ENCODE measurements at places on chromosomes 2 and 18. TPM values are rescaled to one million over a fixed set of nuclear protein-coding genes. Genes with fewer than 3 reads are reported as not detected.

- no peak for DNase-seq
Observed at GRCh38 chr2:138293549-138293948, 208.0 kb upstream of the SPOPL start.

DNA sequence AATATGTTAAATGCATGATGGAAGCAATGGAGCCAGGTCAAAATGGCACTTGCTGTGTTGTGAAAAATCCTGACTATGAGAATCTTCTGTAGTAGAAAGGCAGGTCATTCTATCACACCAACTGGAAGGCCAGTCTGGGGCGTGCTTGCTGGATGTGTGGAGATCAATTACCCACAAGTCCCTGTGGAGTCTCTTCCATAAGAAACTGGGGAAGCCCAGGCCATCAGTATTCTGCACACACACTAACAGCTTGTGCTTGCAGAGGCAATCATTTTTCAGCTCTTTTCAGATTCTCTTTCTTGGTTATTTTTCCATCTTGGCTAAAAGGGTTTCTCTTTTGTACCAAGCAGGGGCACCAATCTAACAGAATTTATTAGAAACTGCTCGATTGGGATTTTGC, 190.8 kb downstream of the SLC8A1 start:
- DNase-seq = no peak

DNA sequence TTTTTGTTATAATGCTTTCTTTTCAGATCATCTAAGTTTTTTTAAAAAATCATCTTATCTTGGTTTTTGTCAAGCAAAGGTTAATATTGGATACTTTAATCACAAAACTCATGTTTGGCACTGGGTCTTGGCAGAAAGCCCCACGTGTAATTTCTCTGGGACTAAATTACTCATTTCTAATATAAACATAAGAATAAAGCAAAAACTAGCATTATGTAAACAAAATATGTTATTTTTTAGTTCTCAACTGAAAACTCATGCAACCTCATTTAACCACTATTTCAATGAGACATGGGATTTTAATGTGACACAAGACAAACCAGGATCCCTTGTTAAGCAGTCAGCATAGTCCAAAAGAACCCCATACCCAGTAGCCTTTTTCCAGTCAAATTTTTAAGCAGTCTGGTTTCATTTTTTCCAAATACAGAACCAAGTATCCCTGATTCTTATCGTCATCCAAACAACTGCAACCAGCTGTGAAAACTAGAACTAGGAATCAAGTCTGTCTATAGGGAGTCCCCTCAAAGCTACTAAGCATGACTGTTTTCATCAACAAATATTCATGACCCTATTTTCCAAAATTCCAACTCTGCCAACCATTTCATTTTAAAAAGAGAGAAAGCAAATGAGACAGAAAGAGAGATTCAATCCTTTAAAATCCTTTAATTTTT, 27.1 kb downstream of the PID1 start:
- DNase-seq = no peak

DNA sequence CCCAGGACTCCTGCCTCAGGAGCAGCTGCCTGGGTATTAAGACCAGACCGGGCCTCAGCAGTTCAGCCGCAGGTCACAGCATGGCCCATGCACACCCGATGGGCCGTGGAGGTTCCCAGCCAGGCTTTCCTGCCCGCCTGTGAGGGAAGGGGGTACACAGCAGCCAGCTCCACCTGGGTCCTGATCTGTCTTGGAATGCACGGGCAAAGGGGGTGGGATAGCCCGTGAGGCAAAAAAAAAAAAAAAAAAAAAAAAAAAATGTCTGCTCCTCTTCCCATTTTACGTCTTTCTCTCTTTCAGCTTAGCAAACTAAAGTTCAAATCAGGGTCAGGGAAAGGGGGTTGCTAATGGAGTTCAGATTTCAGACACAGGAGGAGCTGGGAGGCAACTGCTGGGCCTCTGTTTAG, 385.2 kb downstream of the TNS1 start:
- DNase-seq = no peak

DNA sequence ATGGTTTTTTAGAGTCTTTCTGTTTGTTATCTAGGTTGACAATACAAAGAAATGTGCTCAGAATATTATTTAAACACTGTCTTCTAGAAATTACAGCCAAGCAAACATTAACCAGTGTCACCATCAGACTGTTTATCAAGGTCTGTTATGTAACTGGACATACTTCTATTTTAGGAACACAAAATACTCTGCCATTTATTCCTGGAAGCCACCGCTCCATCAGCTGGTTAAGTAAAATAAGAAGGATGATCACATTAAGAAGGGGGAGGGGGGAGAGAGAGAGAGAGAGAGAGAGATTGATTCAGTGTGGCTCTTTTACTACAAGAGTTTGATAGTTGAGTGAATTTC, 47.9 kb downstream of the MBP start:
- DNase-seq = no peak

- DNase-seq = no peak
Observed at GRCh38 chr2:102420290-102420689, 2.7 kb upstream of the IL18RAP start.

GRCh38 chr2:72233211-72233610, 85.5 kb upstream of the CYP26B1 start:
- DNase-seq = no peak

DNA sequence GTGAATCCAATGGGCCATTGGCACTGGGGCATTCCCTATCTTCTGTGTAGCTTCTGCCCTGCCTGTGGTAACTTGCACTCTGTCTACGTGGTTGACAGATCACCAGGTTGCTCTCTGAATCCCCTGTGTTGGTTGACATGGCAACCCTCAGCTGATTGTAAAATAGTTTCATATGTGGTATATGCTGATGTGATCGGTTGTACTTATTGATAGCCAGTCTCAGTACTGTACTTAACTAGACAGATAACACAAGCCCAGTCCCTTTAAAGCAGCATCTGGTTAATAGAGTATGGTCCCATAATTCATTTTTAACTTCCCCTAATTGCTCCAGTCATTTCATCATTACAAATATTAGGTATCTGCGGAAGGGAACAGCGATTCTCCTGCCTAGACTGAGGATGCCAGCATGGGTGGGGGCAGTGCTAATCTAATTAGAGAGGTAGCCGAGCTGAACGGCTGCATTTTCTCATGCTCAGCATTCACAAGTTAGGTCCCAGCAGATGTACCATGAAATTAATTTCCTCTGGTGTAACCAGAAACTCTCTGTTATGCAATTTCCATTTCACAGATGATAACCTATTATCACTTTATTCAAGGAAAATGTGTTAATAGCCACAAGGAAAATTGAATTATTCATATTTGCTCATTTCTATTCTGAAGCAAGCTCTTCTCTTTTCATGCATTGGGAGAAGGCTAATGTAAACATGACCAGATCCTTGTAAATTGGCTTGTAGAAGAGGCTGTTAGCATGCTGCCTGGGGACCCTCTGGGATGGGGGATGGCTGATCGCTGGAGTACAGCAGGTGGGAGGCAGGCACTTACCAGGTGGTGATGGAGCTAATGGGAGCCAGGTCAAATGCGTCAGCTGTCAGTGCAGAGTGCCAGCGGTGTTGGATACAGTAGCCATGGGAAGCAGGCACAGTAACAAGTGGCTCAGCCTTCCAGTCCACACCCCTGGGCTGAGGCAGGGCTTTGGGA, 608.3 kb downstream of the GALR1 start:
- no peak for DNase-seq

- no peak for DNase-seq
Observed at GRCh38 chr2:135473567-135473966, 57.5 kb downstream of the ZRANB3 start.

GRCh38 chr2:179422037-179422643, 157.5 kb upstream of the SESTD1 start:
- DNase-seq = peak; percentile 83

DNA sequence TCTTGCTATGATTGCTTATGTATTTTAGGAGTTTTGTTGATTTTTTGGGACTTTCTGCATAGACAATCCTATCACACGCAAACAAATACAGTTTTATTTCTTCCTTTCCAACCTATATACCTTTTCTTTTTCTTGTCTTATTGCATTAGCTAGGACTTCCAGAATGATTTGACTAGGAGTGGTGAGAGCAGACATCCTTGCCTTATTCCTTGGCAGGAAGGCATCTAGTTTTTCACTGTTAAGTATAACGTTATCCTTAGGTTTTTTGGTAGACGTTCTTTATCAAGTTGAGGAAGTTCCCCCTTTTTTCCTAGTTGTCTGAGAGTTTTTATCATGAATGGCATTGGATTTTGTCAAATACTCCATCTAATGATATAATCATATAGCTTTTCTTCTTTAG, 25.8 kb downstream of the EHBP1 start:
- DNase-seq = no peak

- DNase-seq = no peak
Observed at GRCh38 chr18:74517236-74517630, 17.1 kb upstream of the CNDP1 start.

DNA sequence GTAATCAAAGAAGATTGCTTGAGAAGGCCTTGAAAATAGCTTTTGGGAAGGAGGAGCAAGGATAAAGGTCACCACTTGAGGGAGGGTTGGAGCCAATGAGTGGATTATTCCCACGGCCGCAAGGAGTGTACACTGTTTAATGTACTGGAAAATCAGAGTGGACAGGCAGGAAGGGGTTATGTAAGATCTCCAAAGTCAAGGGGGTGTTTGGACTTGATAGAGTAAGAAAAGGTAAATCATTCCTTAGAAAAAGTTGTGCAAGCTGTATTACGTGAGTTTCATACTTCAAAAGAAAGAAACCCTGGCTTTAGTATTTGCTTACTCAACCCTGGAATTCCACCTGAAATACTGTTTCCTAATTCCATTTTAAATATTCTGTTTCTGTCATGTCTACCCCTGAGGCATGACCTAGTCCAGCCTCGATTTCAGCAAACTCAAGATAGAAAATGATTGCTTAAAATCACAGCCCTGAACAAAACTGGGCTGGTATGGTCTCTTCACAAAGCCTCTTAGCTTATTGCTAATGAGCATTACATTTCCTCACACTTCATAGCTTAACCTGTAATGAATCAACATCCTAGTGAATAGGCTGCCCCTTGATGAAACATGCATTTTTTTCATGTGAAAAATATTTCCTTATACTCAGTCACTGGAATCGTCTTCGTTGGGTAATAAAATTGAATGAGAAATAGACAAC, 1.1 kb downstream of the MREG start:
- DNase-seq = peak; percentile 41

DNA sequence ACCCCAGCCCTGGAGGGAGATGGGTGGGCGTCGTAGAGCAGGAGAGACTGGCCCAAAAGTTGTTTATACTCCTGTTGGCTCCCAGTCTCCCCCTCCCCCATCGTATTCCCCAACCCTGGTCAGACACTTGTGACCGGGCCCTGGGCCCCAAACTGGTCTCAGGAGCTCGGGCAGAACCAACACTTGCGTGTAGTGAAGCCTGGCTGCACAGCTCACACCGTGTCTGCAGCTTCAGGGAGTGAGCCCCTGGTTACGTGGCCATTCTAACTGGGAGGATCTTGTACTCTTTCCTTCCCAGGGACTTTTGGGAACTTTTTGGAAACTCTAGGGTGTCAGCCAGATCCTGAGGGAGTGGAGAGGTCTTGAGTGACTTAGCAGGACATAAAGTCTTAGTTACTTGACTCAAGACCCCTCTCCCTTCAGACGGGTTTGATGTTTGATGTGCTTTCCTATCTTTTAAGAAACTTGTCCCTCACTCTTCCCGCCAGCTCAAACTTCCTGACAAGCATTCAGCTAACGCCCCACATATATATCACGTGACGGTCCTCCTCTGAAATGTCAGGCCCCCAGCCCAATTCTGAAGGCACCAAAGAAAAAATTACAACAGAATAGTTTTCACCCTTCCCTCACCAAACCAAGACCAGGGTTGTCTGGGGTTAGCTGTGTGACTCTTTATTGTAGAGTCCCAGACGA, 2.3 kb downstream of the PKDCC start:
- DNase-seq = no peak

GRCh38 chr2:215532844-215533243, 97.0 kb upstream of the FN1 start:
- DNase-seq = peak; percentile 9

DNA sequence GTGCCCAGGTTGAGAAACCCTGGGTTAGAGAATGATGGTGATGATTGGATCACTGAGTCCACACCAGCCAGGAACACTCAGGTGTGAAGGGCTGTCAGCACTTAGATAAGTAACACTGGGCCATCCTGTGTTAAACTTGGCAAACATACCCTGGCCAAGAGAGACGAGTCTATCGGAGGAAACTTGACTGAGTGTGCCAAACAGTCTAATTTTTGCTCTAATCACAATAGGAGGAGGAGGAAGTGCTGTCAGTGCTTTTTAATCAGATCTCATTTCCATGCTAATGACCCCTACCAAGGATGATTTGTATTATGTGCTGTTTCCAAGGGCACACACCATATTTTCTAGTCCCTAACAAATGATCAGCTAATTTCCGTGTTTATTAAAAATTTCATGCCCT, 63.8 kb upstream of the SEC11C start:
- no peak for DNase-seq

- no peak for DNase-seq
Observed at GRCh38 chr2:147520817-147521216, 324.0 kb upstream of the ACVR2A start.

- no peak for DNase-seq
Observed at GRCh38 chr2:60306267-60306861, 247.1 kb downstream of the BCL11A start.

- no peak for DNase-seq
Observed at GRCh38 chr2:17166506-17166905, 351.7 kb downstream of the RAD51AP2 start.

GRCh38 chr18:48408727-48409590, at the start of gene ZBTB7C:
Gene ZBTB7C (minus strand): TSS chr18:48409383.
- no peak for DNase-seq

DNA sequence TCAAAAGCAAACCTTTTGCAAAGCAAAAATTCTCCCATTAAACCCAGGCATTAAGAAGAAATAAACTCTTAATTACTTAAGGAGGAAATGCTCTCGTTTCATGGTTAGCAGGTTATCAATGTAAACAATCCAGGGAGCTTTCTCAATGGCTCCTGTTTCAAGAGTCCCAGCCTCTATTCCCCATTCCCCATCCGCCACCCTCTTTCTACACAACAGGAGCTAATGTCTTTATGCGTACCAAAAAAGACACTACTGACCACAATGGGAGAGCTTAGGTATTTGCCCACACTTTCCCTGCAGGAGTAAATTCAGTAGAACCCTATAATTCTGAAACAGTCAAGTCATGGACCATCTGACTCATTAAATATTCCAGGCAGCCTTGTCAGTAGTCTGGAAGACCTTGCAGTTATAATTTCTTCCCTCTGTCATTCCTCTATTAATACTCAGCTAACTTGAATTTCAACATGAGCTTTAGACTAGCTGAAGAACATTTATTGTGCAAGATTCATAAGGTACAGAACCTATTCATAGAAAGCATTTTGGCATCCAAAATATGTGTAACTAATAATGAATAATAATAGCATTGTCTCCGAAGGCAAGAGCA, 48.6 kb downstream of the SLC8A1 start:
- DNase-seq = peak; percentile 97

Gene ABCB11
- total RNA-seq = not detected

Gene PPP1R1C
- 27.5 TPM for total RNA-seq

Gene CD207
- total RNA-seq = not detected

Gene ARHGAP25
- total RNA-seq = not detected

Gene NEU2
- total RNA-seq = not detected

Gene SKOR2
- total RNA-seq = not detected

Gene RUFY4
- total RNA-seq = not detected

Gene ERICH2
- 2.0 TPM for total RNA-seq

Gene PLGLB1
- 2.7 TPM for total RNA-seq

Gene CTLA4
- not detected for total RNA-seq

All from PC-9 (cell line).